H9 (cell line): ENCODE measurements at places on chromosomes 2 and 18.

DNA sequence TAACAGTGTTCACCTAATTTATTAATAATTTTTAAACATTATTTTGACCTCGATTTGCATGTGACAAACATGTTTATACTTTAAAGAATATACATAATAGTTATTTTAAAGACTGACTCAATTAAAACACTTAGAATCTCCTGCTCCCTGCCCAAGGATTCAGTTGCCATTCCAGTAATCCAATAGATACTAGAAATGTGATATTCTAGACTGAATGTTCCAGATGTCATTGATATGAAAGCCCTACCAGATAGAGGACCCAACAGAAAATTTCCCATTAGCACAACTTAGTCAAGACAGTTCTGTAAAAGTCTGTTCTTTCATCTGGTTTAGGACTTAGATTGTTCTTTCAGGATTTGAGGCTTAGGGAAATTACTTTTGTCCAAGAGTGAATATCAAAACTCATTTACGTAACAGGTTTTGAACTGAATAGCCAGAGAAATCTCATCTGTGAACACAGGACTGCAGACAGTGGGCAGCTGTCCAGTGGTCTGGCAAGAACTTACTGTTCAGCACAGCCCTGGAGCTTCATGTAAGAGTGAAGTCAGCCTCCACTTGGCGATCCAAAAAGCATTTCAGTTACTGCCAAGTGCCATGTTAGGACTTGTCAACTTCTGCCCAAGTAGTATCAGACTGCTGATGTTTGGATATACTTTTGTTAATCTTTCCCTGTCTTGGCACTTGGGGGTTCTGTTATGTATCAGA, 77.5 kb downstream of the OSBPL6 start:
- no peak for DNase-seq

DNA sequence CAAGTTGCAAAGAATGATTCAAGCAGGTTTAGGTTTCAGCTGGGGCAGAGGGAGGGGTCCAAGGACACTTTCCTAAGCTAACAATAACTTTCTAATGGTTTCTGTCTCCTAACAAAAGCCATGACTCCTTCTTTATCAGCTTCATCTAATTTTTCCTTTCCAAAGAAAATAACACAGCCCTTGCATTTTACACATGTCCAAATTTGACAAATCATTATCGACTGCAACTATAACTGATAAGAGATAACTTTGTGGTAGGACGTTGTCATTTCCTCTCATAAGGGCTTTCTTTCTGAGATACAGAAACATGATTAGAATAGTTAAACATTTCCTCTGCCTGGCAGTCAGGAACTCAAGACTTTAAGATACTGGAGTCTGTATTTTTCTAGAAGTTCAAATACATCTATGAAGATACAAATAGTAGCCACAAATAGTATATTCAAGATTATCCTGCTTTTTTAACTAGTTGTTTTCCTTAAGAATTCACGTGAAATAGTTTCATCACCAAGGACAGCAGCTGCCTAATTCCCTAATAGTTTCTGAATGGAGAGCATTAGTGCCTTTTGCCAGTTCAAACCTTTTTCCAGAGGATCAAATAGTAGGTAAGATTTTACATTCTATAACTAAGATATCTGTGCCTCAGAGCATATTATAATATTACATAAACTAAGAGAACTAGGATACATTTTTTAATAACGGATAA, 263.2 kb downstream of the EXOC6B start:
- DNase-seq, result no peak

- no peak for DNase-seq
Measured at GRCh38 chr2:17106418-17106817, 411.8 kb downstream of the RAD51AP2 start.

GRCh38 chr2:160570376-160570775, 76.8 kb upstream of the RBMS1 start:
- DNase-seq, result no peak

DNA sequence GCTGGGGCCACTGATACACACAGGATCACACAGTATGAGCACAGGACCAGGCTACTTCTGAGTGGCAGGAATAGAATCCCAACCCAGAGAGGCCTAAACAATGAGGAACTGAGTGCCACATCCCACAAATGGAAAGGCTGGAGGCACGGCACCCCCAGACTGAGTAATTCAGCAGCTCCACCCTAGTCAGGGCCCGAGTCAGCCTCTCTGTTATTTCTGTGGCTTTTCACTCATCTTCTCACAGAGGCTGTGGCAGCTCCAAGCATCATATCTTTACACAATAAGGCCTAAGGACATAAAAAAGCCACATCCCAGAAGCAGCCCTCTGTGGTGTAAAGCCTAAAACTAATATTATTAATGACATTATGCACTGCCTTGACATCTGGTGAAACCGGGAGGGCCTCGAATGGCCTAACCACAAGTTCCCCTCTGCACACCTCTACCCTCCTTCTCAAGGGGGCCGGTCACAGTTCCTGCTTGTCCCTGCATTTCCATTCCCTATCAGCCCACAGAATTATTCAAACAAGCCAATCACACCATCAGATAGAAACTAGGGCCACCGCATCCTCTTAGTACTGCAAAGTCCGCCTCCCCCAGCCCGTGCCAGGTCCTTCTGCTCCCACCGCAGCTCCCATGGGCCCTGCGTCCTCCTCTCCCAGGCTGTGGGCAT, 12.5 kb upstream of the MAL start:
- no peak for DNase-seq

DNA sequence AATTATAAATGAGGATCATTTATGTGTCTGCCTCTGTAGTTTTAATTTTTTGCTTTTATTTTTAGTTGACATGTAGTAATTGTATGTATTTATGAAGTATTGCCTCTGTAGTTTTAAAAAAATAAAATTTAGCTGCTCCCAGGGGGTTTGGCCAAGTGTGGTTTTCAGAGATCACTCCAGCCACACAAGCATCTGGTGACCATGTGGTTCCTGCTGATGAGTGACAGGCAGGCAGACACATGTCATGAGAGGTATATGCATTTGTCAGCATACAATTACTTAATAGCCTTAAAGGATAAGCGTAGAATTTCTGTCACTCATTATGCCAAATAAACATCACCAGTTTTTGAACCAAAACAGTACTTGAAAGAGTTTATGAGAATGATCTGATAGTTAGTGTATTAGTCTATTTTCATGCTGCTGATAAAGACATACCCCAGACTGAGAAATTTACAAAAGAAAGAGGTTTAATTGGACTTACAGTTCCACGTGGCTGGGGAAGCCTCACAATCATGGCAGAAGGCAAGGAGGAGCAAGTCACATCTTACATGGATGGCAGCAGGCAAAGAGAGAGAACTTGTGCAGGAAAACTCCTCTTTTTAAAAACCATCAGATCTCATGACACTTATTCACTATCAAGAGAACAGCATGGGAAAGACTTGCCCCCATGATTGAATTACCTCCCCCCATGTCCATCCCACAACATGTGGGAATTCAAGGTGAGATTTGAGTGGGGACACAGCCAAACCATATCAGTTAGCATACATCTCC, 29.6 kb downstream of the MREG start:
- no peak for DNase-seq

- DNase-seq, result no peak
Measured at GRCh38 chr2:50126845-50127244, 905.1 kb downstream of the NRXN1 start.

- peak; percentile 75 for DNase-seq
Measured at GRCh38 chr2:237128026-237128703, 42.5 kb downstream of the COPS8 start.

DNA sequence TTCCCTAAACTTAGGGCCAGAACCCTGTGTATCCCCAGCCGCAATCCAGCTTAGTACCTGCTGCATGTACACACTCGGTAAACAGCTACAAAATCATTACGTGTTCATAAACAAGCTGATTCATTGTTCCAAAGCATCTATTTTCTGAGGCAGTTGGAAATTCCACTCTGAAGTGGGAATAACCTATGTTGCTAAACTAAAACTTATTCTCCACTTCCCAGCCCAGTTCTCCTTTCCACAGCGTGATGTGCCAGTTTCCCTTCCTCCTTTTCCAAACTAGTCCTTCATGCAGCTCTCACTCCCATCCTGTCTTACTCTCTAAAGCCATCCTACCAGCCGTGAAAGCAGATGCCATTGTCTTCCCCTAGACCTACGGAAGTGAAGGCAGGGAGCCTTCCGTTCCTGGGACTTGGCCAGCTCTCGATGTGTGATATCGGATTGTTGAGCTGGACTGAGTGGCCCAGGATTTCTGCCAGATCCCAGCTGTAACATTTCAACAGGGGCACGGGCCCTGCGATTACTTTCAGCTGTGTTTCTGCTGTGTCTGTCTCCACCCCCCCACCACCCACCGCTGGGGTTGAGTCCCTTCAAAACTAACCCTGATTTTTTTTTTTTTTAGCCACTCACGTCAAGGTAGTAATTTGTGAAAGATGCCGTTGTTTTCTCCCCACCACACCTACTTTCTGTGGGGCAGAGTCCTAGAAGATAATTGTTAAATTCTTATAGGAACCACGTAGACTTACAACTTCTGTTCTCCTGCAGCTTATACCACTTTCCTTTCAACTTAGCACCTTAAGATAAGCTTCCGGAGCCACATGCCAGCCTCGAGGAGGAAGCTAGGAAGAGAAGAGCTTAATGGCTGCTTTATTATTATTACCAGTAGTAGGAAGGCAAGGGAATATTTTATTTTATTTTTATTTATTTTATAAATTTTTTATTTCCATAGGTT, 100.9 kb downstream of the CRIM1 start:
- DNase-seq, result no peak

- DNase-seq, result no peak
Measured at GRCh38 chr2:50337944-50338343, 694.0 kb downstream of the NRXN1 start.

- DNase-seq, result no peak
Measured at GRCh38 chr2:37589298-37589697, 82.1 kb downstream of the CDC42EP3 start.

DNA sequence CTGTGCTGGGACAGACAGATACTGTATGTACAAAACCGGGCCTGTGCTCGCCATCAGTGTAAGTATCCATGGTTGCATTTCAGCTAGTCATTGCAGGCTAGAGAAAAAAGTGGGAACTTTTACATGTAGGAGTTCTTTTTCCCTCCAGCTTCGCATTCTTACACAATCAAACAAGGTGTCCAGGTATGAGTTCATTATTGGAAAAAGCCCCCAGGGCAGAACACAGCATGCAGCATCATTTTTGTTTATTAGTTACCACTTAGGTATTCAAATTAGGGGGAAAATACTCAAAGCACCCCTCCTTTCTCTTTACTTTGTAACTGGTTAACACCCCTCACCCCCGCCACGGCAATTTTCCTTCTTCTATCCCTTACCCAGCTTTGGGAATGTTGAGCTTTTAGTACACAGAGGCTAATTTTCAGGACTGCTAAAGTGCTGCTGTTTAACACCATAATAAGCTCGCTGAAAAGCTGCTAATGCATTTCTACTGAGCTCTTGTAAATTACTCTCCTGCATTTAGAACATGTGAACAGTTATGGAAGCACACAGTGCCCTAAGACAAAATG, 13.6 kb downstream of the UPP2 start:
- no peak for DNase-seq

GRCh38 chr2:109322641-109323040, 193.6 kb downstream of the SH3RF3 start:
- DNase-seq, result no peak

GRCh38 chr18:24613896-24614640, 153.6 kb downstream of the HRH4 start:
- no peak for DNase-seq

- no peak for DNase-seq
Measured at GRCh38 chr2:23695214-23695889, 231.6 kb downstream of the ATAD2B start.

GRCh38 chr18:2918761-2919550, 72.2 kb downstream of the EMILIN2 start:
- DNase-seq, result no peak

GRCh38 chr2:172230889-172231401, 128.2 kb upstream of the DLX2 start:
- DNase-seq, result peak; percentile 18

GRCh38 chr2:204933735-204934374, 388.6 kb downstream of the PARD3B start:
- DNase-seq, result no peak

GRCh38 chr2:151277067-151277466, 12.4 kb downstream of the NMI start:
- no peak for DNase-seq

DNA sequence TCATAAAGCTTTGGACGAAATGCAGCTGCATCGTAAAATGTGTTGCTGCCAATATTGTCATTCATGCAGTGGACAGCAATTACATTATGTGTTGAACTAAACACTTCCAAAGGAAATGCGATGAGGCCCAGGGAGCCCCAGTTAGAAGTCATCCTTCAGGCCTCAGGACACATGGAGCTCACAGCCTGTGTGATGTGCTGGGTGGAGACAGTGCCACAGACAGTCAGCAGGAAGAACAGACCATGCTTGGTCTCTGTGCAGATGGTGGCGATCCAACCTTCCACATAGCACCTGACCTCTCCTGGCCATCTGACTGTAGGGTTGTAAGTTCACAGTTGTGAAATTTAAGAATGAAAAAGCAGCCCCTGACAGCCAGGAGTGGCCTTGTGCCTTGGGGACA, 118.3 kb upstream of the ALKAL2 start:
- DNase-seq, result peak; percentile 8

DNA sequence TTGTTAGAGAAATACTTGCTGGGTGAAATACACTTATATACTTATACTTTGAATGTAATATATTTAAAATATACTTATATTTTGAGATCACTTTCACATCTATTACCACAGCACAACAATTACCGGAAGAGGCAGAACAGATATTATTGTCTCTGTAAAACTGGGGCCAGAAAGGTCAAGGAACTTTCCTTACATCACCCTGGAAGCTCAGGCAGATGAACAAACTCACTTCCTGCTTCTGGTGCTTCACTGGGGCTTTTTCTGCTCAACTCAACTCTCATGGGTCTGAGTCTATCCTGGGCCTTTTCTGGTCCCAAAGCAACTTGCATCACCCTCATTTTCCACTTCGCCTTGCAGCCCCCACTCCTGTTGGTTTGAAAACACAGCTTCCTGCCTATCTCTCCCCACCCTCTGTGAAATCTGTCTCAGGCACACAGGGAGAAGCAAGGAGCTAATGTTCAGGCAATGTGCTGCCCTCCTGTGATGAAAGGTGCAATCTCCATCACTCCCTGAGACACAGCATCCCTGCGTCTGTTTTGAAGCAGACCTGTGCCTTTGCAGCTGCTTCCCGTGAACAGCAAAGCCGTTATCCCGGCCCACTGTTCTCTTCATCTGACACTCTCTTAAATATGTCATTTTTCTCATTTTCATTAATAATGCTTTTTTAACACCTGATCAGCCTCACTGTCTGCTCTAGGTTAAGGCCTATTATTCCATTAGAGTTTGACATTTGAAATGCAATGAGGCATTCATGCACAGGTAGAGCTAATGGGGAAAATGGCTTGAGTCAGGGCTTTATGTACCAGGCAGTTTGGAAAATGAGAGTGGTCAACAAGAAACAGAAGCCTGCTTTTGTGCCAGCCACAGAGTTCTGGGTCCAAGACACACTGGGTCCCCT, 251.9 kb upstream of the CHAC2 start:
- peak; percentile 48 for DNase-seq
